ENCODE measurements at places on chromosomes 16 and 17.
A peak's percentile ranks its signal among the peaks of the same experiment; 100 is the strongest.

DNA sequence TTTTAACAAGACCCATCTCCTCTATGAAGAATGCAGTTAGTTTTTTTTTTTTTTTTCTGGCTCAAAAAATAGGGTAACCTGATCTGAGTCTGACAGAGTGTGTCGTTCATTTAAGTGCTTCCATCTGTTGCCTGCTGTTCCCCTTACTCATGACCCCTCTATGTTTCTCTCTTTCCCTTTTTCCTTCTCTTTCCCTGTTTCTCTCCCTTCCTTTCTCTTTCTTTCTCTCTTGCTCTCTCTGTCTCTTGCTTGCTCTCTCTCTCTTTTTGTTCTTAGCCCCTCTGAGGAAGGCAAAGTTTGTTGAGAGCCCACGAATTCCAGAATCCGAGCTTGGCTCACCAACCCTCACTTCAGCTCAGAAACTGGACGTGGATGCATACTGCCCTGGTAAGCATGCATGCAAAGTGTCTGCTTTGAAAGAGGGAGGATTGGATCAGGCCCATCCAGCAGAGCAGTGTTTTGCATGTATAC lies 185.0 kb downstream of the TANC2 start:
- no peak for DNase-seq

DNA sequence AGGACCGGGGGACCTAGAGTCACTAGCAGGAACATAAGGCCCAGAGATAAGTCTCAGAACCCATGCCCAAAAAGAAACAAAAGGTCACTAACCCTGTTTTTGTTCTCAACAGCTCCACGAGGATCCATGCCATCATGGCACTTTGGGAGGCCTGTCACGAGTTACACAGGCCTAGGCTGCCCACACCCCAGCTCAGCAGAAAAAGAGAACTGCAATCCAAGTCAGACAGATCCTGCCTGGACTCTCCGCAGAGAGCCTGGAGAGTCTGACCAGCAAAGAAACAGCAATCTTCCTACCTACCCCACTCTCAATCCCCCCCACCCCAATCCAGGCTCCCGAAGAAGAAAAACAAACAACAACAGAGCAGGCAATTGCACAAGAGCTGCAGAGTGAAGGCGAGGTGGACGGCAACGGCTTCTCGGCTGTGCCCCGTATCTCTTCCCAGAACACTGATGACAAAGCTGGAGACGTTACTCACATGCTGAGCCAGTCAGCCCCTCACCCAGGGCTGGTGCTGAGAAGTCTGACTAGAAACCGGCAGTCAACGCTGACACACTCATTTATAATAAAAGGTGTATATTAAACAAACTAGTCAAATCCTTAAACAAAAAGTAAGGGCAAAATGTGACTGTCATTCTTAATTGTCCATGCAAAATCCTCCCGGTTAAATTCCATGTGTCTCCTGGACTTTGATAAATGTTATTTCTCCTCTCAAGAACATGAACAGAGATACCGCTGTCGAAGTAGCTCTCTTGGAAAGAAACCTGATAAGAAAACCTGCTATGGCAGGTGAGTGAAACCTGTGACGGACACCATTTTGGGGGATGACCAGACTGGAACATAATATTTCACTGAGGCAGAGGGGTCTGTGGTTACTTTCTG lies 89.3 kb downstream of the SMG6 start:
- DNase-seq, result no peak

DNA sequence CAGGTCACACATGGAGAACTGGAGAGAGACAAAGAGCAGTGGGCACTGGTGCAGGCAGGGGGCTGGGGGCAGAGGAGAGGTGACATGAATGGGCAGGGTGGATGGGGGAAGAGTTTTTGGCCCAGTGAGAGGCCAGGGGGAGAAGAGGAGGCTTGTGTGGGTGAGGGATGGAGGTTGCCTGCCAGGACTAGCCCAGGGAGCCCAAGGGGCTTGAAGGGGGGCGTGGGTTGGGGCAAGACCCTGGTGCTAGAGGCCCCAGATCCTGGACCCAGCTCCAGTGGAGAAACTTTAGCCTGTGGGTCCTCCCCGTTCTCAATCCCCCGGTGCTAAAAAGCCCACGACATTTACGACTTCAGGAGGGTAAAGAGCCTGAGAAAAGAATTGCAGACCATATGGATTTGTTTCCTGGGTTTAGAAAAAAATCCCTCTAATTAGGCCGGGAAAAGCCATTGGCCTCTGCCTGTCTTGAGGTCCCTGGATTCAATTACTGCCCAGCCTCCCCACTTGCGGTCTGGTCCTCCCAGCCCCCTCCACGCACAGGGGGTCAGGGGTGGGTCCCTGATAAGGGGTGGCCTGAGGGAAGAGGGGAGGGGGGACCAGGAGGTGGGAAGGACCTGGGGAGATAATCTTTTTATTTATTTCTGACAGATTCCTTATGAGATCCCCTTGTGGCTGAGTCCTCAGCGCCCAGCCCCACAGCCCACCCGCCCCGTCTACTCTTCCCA lies 33.0 kb downstream of the NGFR start:
- DNase-seq, result no peak

- DNase-seq, result no peak
Measured at GRCh38 chr17:66468241-66469087, 166.1 kb downstream of the PRKCA start.

- no peak for DNase-seq
Measured at GRCh38 chr16:81581107-81581506, 136.5 kb downstream of the CMIP start.

GRCh38 chr17:43591779-43592562 lies 45.8 kb upstream of the ETV4 start:
- DNase-seq, result no peak

- no peak for DNase-seq
Measured at GRCh38 chr16:82960918-82961317, 334.1 kb downstream of the CDH13 start.

DNA sequence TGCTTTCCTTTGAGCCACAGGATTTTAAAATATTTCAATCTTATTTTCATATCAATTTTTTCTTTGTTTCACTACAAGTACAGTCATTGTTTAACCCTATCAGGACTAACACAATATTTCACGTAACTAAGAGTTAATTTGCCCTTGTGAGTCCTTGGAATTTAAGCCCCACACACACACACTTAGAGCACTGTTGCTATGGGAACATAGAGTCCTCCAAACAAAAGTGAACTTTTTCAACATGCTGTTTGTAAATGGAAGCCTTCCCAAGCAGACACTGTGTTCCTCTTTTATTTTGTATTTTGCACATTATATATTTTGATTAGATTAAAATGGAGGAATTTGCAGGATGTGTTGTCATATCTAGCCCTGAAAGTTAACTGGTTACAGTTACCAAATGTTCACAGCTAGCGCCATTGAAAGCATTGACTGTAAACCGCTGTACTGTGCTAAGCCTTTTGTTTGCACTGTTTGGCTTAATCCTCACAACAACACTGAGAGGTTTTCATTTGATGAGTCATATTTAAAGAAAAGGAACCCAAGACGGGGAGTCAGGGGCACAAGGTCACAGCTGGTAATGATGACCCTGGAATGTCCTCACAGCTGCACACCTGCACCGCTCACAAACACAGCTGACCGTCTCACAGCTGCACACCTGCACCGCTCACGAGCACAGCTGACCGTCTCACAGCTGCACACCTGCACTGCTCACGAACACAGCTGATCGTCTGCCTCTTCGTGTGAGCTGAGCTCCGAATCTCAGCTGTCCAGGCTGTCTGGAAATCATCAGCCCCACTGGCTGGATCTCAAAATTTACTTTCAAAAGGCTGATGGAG lies 6.3 kb downstream of the HSBP1 start:
- no peak for DNase-seq

DNA sequence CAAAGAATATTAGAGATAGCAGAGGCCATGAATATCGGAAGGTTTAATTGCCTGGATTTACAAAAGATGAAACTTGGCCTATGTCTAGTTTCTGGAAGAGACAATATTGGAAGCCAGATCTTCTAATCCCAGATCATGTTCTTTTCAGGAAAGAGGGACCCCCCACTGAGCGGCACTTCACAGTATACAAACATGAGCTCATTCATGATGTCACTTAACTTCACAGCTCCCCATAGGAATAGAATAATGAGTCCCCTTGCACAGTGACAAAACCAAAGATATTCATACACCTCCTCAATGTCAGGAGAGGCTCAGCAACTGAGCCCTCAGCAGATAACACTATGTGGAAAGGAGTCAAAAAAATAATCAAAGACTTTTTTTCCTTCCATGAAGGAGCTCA lies 147.5 kb downstream of the CDH11 start:
- DNase-seq, result no peak

DNA sequence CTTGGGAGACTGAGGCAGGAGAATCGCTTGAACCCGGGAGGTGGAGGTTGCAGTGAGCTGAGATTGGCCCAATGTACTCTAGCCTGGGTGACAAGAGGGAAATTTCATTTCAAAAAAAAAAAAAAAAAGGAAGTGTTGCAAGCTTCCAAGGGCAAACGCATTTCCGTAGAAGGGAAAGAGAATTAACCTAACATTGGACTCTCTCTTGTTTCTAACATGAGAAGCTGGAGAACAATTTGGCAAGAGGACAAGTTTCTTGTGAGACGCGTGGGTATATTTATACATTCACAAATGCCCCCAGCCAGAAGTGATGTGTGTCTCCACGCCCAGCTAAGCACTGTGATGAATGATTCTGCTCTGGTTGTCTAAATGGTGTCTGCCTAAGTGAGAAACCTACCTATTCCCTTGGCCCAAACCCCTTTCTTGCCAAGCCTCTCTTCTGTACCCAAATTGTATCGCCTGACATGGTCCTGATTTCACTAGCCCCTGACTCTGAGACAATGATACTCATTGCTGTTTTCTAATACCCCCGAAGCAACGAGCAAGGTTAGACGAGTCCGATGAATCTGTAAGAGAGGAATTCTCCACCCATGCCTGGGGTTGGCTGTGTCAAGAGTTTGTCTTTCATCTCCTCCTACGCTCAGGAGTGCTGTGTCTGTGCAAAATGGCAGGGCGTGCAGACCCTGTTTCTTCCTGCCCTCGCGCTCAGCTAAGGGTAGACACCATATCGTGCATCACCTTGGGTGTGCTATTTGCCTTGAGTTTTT lies 14.2 kb upstream of the ST6GALNAC2 start:
- DNase-seq, result no peak

GRCh38 chr17:16283705-16284104 lies 66.7 kb downstream of the PIGL start:
- DNase-seq, result no peak

GRCh38 chr17:73591296-73592078 lies 52.8 kb downstream of the SDK2 start:
- DNase-seq, result no peak

DNA sequence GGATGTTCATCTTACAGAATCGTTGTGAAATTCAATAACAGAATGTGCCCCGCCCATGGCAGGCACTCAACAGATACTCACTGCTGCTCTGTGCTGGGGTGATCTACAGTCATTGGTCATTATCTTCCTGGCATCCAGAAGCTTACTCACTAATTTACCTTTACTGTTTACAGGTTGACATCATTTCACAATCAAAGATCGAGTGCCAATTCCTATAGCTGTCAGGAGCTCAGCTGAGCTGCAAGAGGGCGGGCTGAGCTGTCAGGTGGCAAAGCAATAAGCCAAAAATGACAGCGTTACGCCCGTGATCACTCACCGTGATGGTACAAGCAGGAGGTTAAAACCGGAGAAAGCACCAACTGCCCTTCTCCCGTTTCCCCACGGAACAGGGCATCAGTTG lies 51.2 kb downstream of the LITAF start:
- DNase-seq, result peak; percentile 3

DNA sequence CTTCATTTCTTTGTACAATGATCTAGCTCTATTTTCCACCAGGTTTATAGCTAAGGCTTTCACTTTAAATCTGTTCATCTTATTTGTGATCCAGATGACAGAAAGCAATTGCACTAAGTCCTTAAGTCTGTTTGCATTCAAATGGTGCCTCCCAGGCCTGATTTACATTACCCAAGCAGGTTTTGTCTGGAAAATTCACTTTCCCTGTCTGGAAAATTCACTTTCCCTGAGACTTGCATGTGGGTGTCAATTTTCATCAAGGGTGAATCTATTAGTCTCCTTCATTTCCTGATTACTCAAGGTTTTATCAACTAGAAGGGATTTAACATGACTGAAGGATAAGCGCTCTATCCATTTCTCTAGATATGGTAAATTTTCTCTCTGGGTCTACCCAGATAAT lies 1480.2 kb upstream of the GOT2 start:
- no peak for DNase-seq

- DNase-seq, result no peak
Measured at GRCh38 chr17:17353625-17354484, 50.7 kb downstream of the NT5M start.

DNA sequence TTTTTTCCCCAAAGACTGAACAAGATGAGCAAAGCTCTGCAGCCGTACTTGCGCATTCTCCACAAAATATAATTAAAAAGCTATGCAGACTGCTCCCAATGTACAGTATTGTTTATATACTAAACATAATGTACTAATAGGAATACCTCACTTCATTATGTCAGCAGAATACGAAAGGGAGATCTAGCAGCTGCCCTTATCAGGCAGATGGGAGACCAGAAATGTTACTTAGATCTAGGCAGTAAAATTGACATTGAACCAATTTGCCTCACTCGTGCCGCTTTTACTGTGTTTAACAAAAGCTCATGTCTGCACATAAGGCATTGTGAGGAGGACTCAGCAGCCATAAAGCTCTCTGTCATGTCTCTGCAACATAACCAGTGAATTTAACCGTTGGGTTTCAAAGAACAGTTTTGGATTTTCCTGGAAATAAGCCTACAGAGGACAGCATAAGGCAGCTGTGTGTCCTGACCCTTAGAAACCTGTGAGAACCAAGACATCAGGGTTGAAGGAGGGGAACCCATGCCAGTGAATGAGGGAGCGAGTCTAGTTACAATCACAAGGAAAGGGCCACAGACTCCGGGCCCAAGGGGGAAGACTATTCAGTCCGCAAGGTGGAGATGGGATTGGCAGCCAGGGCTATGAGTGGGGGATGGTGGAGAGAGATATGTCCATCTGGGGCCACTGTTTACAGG lies 71.4 kb downstream of the GNAO1 start:
- no peak for DNase-seq

- no peak for DNase-seq
Measured at GRCh38 chr17:29004081-29004692, 1.6 kb downstream of the SEZ6 start.

GRCh38 chr17:61986898-61987297 lies 59.1 kb upstream of the INTS2 start:
- DNase-seq, result no peak

DNA sequence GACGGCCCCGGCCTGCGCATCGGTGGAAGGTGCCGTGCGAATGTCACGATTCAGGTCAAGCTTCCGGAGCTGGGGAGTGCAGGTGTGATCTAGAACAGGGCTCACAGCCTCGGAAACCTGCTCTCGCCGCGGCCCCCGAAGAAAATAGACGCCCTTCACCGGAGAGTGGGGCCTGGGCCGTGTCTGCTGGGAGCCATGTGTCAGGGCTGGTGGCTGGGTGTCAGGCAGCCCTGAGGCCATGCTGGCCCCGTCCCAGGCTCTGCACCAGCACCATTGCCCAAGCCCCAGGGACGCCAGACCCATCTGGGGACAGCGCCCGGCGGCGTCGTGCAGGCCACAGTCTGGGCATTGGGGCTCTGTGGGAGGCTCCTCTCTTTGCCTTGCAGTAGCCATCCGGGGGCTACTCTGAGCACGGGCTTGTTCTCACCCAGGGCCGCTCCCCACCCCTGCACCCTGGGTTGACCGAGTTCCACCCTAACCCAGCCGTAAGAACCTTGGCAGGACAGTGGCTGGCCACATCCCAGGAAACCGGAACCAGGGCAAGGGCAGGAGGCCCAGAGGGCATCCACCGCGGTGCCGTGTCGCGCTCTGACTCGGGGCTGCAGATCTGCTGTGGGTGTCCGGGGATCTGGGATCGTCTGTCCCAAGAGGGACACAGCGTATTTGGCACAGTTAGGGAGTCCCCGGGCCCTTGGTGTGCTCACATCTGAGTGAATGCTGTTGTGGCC lies 5.3 kb upstream of the NUDT16L1 start:
- no peak for DNase-seq

GRCh38 chr16:78147911-78148401 lies 48.5 kb downstream of the WWOX start:
- DNase-seq, result no peak

Data from LoVo (cell line).